ENCODE measurements at places on chromosomes 1 and 21.

DNA sequence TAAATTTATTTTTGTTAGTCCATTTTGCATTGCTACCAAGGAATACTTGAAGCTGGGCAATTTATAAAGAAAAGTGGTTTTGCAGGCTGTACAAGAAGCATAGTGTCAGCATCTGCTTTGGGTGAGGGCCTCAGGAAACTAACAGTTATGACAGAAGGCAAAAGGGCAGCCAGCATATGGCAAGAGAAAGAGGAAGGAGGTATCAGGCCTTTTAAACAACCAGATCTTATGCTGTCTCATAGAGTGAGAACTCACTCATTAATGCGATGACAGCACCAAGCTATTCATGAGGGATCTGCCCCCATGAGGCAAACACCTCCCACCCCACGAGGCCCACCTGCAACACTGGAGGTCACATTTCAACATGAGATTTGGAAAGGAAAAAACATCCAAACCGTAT lies 898.4 kb downstream of the KCNT2 start:
- no peak for DNase-seq

DNA sequence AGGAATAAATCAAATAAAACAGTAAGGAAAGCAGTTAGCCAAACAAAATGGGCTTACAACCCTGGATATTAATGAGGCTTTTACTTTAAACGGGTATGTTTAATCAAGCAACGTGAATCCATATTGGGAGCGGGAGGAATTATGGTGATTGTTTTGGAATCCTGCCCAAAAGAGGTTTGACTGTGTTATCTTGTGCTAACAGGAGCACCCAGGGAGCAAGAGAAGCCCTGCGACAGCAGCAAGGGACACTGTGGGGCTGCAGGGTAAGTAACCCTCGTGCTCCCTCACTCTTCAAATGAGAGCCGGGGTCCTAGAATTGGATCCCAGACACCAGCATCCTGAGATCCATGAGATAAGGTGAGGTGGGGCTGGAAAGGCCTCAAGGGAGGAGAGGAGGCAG lies 72.6 kb upstream of the PGBD5 start:
- DNase-seq, result no peak

DNA sequence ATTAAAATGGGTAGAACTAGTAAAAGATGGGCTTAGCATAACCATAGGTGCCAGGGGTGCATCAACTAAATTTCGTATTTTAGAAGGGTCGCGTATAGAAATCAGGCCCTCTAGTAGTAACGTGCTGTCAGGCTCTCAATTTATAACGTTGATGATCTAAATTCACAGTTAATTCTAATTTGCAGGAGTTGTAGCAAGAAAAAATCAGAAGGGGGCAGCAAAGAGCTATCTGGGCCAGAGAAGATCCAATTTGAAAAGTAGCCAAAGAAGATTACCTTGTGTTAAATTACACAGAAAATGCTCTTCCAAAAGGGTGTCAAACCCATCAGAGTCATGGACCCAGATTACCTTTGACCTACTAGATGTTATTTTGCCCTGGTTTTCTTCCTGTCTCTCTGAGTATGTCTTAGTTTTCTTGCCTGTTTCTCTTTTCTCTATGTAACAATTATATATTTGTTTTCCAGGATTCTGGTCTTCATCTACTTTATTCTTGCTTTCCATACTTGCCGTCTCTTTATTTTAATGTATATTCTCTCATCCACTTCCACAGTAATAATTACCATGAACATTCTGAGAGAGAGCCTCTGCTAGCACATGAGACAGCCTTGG lies 1030.9 kb downstream of the AMY1C start:
- DNase-seq, result peak; percentile 2

GRCh38 chr1:216523449-216524190 lies 100.4 kb upstream of the USH2A start:
- peak; percentile 53 for DNase-seq

- DNase-seq, result peak; percentile 21
Observed at GRCh38 chr1:69572921-69573320, 5.2 kb downstream of the LRRC7 start.

DNA sequence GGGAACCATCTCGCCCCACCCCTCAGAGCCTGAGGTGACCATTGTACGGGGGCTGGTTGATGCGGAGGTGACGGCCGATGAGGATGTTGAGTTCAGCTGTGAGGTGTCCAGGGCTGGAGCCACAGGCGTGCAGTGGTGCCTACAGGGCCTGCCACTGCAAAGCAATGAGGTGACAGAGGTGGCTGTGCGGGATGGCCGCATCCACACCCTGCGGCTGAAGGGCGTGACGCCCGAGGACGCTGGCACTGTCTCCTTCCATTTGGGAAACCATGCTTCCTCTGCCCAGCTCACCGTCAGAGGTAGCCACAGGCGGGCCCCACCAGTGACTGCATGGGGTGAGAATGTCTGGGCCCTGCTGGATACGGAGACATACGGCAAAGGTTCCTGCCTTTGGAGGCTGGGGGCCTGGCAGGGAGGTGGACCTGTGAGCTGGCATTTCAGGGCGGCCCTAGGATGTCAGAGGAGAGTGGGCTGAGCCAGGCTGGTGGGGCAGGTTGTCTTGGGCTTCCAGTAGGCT lies 98.5 kb downstream of the TRIM11 start:
- DNase-seq, result no peak

GRCh38 chr1:187715483-187715882 lies 886.7 kb downstream of the PLA2G4A start:
- peak; percentile 6 for DNase-seq

- DNase-seq, result no peak
Observed at GRCh38 chr1:43547538-43548072, 16.9 kb downstream of the PTPRF start.

- DNase-seq, result peak; percentile 83
Observed at GRCh38 chr1:232620356-232620969, 9.5 kb downstream of the SIPA1L2 start.

GRCh38 chr1:31567956-31568570 lies 8.3 kb upstream of the TINAGL1 start:
- no peak for DNase-seq

DNA sequence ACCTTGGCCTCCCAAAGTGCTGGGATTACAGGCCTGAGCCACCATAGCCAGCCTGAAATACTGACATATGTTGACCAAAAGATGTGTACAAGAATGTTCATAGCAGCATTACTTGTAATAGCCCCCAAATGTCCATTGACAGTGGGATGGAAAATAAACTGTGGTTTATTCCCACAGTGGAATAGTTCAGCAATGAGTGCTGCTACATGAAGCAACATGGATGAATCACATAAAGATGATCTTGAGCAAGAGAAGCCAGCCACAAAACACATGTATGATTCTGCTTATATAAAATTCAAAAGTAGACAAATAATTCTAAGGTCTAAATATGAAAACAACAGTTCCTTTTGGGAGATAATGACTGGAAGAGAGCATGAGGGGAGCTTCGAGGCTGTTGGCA lies 9.1 kb upstream of the CREG1 start:
- DNase-seq, result peak; percentile 83

DNA sequence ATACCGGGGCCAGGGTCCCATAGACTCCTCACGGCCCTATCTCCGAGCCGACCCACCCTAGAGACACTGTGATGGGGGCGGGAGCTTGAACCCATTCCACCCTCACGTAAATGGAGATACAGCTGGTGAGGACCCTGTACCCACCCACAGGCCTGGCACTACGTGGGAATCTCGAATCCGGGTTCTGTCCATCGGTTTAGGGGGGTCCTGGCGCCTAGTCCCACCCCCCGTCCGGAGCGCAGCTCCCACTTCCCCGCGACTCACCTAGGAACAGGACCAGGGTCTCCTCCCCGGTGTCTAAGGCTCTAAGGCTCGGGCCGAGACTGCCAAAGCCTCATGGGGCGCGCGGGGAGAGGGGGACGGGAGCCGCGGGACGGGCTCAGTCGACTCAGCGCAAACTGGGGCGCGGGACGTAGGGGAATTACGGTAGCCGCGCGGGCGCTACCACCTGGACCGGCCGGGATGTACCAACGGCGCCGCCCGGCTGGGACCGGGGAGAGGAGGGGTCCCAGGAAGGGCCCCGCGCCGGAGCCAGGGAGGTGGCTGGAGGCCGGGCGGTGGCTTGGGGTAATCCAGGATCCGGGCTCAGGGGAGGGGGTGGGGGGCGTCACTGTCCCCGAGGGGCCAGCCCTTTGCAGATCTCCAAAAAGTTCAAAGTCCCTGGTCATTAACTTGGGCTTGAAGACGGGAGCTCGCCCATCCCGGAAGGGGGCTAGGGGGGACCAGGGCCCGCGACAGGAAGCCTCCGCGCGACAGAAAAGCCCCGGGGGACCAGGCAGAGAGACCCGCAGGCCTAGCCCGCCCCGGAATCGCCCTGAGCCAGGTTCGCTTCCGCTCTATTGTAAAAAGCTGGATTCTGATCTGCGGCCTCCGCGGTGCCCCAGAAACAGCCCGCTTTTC lies 1.0 kb downstream of the PLEKHG5 start:
- DNase-seq, result peak; percentile 72

GRCh38 chr1:39250460-39251240 lies 46.2 kb downstream of the MACF1 start:
- DNase-seq, result peak; percentile 67

GRCh38 chr1:226086776-226087175 lies 24.3 kb downstream of the H3-3A start:
- no peak for DNase-seq
